Spleen (tissue), 13 donors: ENCODE measurements at places on chromosomes 5 and 9.

DNA sequence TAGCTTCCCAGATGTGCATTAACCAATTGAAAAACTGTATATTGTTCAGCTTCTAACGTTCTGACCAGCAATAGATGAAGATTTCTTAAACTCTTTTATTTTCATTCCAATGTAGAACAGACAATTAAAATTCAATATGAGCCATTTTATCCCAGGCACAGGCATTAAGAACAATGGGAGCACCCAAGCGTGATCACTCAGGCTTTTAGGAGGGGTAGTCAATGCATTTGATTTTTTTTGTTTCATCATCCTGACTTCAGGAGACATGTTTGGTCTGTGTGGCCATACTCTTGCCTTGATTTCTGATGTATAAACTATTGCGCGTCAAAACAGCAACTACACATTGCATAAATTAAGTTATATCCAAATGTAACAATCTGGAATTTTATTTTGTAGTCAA is 653.0 kb upstream of the RORB start:
- no peak for DNase-seq

GRCh38 chr9:129648764-129649115 is 6.8 kb upstream of the ASB6 start:
- DNase-seq = no peak

DNA sequence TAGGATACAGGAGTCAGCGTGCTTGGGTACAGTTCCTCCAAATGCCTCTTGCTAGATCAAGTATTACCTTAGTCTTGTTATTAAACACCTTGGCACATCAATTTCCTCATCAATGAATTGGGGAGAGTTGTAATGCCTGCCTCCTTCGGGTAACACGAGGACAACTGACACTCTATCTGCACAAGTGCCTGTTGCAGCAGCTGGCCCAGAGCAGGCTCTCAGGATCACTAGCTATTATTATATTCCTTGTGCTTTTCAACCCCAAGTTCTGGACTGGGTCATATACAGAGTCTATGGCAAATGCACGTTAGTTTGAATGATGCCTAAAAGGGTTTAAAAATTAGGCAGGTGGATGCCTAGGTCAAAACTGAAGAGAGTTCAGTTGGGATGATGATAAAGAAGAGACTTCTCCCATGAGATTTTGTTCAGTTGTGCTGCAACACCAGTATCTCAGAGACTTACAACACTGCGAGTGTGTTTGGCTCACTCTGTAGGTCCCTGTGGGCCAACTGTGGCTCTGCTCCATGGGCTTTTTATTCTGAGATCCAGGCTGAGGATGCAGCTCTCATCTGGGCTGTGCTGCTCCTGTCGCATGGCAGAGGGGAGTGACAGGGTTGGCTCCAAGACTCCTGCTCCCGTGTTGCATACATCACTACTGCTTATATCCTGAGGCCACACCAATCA is 41.1 kb upstream of the TEX48 start:
- no peak for DNase-seq

DNA sequence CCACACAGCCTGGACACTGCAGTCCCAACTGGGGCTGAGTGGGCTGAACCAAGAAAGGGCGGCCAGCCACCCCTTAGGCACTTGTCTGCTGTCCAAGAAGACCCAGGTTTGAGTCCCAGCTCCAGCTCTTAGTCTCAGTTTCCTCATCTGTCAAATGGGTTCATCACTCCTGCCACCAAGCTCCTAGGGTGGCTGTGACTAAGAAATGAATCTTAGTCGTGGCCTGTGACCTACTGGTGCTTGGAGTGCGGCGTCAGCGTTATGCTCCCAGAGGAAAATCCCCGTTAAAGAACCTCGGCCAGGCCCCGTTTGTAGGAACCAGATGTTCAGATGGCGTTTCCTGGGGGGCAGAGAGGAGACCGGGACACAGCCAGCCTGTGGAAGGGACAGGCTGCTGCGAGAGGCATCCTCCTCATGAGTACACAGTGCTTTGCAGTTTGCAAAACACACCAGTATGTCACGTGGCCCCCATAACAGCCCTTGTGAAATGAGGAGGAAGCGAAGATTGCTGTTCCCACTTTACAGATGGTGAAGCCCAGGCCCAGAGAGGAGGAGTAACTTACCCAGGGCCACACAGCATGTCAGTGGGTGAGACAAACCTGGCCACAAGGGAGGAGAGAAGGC is 3.3 kb downstream of the FIBCD1 start:
- DNase-seq = no peak

GRCh38 chr9:136532799-136533774 is 12.8 kb downstream of the NOTCH1 start:
- peak; percentile 88 for DNase-seq

DNA sequence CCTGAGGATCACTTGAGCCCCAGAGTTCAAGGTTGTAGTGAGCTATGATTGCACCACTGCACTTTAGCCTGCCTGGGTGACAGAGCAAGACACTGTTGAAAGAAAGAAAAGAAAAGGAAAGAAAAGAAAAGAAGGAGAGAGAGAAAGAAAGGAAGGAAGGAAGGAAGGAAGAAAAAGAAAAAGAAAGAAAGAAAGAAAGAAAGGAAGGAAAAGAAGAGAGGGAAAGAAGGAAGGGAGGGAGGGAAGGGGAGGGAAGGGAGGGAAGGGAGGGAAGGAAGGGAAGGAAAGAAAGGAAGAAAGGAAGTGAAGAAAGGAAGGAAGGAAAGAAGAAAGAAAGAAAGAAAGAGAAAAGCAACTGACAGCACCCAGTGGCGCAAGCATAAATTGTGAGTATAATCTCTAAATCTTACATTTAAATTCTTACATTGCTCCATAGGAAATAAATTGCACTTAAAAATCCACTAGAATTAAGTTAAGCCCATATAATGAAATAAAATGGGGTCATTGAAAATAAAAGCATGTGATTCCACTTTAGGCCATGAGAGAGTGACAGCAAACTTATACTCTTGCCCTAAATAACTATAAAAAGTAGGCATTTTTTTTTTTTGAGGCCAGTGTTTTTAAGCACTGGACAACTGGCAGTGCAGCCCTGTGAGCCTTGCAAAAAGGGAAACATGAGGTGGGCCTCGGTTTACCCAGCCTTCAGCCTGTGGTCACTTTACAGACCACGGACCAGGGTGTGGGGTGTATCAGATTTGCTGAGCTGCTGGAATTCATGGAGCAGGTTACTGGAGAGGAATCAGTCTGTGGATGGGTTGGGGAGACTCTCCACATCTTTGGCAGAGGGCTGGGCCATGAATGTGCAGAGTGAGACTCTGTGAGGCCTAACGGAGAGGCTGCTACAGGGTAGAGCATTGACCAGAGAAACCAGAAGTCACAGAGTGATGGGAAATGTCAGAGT is 175.5 kb downstream of the TTLL11 start:
- no peak for DNase-seq

- no peak for DNase-seq
Observed at GRCh38 chr5:78497573-78498533, 137.4 kb downstream of the SCAMP1 start.

- DNase-seq = no peak
Observed at GRCh38 chr5:44885903-44886302, 77.2 kb downstream of the MRPS30 start.

DNA sequence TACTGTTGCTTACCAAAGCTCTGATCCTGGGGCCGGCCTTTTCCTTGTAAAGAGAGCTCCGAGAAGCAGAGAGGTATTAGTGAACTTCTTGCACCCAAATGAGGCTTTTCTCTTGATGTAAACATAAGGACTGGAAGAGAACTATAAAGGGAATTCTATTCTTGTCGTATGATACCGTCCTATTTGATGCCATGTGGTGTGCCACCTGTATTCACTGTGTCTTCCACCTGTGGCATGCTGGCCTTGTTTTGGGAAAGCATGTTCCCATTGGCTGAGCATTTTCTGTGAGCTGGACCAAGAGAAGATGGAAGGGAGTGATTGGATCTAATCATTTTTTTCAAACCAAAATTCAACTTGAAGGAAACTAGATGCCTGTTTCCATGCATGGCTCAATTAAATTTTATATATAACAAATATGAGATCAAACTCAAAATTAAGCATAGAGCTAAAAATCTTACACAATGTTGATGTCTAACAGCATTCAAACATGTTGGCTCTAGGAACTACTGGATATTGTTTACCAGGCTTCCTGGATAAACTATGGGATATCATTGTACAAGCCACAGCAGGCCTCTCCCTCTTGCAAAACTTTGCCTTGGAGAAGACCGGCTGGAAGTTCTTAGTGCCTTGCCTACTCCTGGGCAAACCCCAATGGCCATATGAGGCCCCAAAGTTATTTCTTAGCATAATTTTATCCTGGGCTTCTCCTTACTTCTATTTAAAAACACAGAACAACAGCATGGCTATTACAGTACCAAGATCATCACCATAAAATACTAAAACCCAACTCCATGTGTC is 115.3 kb downstream of the TSSK1B start:
- DNase-seq = no peak

- DNase-seq = no peak
Observed at GRCh38 chr5:24767086-24767485, 122.3 kb upstream of the CDH10 start.
